ENCODE measurements at places on chromosomes 5 and 9.

GRCh38 chr5:151106043-151106442, 25.2 kb upstream of the TNIP1 start:
- no peak for DNase-seq

GRCh38 chr5:10527281-10527950, 36.5 kb upstream of the ANKRD33B start:
- DNase-seq = no peak

- no peak for DNase-seq
Measured at GRCh38 chr5:150670275-150670947, 9.4 kb downstream of the MYOZ3 start.

- DNase-seq = no peak
Measured at GRCh38 chr9:2730971-2731370, 13.7 kb downstream of the KCNV2 start.

DNA sequence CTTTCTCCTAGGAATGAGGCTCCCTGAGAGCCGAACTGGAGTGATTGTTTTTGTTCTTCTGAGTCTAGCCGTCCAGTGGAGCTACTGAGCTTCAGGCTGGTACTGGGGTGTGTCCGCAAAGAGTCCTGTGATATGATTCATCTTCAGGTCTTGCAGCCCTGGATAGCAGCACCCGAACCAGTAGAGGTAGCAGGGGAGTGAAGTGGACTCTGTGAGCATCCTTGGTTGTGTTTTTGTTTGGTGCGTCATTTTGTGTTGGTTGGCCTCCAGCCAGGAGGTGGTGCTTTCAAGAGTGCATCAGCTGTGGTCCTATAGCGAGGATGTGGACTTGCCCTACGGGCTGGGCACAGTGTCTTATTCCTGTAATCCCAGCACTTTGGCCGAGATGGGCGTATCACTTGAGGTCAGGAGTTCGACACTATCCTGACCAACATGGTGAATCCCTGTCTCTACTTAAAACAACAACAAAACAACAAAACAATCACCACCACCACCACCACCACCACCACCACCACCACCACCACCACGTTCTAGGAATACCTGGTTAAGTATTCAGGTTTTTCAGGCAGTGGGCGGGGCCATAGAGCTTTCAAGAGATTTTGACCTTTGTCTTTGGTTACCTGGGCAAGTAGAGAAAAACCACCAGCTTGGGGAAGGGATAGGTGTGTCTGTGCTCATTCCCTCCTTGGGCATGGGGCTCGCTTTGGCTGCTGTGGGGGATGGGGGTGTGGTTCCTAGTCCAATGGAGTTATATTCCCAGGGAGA, 154.0 kb downstream of the WDR70 start:
- no peak for DNase-seq

DNA sequence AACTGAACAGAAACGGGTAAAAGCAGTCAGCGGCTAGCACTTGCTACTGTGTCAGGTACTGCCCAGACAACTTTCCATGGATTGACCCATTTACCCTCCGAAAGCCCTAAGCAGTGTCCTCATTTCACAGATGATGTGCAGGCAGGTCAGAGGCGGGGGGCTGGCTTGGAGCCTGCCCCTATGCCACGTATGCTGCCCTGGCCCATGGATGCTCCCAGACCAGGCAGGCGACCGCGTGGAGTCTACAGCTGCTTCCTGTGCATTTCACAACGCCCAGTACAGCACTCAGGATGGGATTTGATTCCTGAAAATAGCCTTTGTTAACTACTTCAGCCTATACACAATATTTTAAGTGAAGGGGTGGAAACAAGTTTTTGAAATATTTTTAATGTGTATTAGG, 202.9 kb downstream of the NXNL2 start:
- no peak for DNase-seq

DNA sequence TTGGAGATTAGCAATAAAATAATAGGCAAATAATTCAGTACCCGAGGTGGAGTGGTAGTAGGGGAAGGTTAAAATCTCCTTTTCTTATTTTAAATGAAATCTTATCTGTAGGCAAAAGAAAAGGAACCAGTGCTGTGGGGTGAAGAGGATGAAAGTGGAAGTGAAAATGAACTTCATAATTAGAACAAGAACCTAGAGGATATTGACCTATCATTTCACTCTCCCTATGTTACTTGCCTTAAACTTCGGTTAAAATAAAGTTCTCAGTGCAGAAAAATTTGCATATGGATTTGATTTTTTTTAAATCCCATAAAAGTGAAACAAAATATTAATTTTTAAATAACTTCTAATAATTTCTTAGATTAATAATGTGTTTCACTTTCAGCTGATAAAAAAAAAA, 1094.9 kb upstream of the C9orf72 start:
- DNase-seq = no peak

GRCh38 chr5:20570486-20570885, 582.5 kb upstream of the CDH18 start:
- DNase-seq = no peak

DNA sequence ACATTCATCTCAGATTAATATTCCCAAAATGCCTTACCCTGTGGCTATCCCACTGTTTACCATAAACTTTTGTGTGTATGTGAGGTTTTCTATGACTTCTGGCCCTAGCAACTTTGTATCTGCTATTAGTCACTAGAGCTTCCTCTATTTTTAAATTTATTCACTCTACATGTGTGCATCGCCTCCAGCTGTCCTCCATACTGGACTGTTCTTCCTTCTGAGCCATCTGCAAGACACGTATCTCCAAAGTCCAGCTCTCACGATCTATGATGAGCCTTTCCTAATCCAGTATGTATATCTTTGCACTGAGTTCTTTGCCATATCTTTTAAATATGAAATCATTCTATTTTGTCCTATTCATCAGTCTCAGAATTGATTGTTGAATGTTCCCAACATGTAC, 1.7 kb upstream of the GNG10 start:
- no peak for DNase-seq

GRCh38 chr5:96279801-96280542, 153.1 kb downstream of the PCSK1 start:
- DNase-seq = no peak

GRCh38 chr9:128374221-128374675, 3.1 kb downstream of the URM1 start:
- no peak for DNase-seq

- DNase-seq = no peak
Measured at GRCh38 chr5:153544706-153545105, 54.2 kb downstream of the GRIA1 start.

- no peak for DNase-seq
Measured at GRCh38 chr9:79684711-79685575, 113.2 kb downstream of the TLE4 start.

- DNase-seq = no peak
Measured at GRCh38 chr9:126664900-126665643, 51.3 kb downstream of the LMX1B start.

GRCh38 chr5:126415789-126416188, 7.4 kb upstream of the GRAMD2B start:
- DNase-seq = no peak

- no peak for DNase-seq
Measured at GRCh38 chr5:107826311-107827000, 155.7 kb upstream of the EFNA5 start.

DNA sequence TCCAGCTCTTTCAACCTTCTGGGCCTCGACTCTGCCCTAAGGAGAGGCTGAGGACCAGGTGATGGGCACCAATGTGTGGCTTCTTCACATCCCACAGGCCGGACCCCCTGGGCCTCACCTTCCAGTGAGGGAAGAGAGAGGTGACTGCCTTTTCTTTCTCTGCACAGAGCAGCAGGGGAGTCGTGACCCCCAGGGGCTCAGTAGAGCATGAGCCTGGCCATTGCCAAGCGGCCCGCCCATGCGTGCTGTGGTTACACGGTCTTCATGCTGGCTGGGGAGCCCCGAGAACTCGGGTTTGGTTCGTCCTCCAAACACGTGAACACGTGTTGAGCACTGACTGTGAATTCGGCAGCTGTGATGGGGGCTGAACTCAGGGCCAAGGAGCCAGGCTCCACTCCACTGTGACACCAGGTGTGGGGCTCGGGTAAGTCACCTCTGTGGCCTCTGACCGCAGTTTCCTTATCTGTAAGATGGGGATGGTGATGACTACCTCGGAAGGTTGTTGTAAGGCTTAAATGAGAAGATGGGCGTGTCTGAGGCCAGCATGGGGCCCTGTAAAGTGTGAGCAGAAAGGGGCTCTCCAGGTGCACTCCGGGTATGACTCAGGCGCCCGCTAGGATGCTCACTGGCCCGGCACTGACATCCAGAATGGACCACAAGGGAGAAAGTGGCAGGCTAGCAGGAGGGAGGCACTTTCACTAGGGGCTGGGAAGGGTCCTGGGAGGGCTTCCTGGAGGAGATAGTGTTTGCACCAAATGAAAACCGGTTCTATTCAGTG, 13.4 kb upstream of the GRHPR start:
- no peak for DNase-seq

GRCh38 chr9:78707481-78707991, 410.6 kb downstream of the PSAT1 start:
- DNase-seq = no peak

- DNase-seq = no peak
Measured at GRCh38 chr9:37324261-37324683, 98.2 kb upstream of the GRHPR start.

DNA sequence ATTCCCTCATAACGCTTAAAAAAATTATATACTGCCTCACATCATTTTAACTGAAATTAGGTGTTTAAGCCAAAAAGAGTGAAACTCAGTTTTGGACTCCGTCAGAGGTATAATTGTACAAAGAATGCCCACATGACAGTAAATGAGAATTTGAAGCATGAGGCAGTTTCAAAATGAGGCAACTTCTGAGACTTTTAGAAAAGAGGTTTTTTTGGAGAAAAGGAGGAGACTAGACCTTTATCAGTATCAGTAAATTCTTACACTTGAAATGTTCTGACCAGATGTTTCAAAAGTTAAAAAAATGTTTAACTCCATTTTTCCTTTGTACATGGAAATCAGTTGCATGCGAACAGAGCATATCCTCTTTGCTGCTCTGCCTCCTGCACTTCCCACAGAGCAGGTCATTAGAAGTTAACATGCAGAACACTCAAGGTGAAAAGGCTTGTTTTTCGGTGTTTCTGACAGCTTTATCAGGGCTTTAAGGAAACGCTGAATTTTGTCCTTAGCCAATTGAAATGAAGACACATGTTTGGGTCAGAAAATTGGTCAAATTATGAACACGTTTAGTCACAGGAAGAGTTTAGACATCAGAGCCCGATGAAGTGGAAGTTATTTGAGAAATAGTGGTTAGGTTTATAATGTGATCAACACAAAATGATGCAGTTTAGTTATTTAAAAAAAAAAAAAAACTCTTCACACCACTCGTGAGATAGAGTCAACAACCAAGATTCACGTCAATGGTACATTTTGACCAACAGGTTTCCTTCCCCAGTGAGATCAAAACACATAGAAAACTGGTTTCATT, 59.5 kb downstream of the PIK3R1 start:
- DNase-seq = no peak

Measured in NCI-H774 (cell line).